ENCODE measurements at places on chromosomes 2 and 18.

- no peak for DNase-seq
Observed at GRCh38 chr18:76844742-76845477, 22.6 kb downstream of the ZNF236 start.

GRCh38 chr2:216430811-216431530 lies 18.7 kb downstream of the SMARCAL1 start:
- no peak for DNase-seq

GRCh38 chr2:45922577-45922988 lies 271.1 kb downstream of the PRKCE start:
- no peak for DNase-seq

DNA sequence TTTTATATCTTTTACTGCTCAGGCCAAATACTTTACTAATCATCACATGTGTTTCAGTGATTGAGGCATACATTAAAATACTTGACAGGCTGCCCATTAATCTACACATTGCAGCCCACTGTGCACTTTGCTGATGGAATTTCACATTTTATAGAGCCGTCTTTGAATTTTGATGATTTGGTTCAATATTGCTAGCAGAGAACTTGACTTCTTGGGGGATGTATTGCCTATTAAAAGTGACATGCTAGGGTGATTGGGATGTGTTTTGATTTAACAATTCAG lies 1291.0 kb upstream of the GYPC start:
- DNase-seq, result no peak

DNA sequence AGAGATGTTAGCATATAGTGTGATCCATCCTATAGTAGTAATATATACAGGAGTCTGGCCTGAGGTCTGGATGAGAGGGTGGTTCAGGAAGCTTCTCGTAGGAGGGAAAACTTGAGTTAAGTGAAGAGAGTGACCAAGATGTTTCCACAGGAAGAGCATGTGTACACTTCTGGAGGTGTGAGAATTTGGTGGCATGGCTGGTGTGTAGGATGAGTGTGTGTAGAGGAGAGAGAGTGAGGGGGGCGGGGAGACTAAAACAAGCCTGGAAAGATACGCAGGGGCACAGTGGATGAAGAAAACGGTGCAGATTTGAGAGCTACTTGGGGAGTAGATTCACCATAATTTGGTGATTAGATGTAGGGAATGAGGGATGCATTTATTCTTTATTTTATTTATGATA lies 43.5 kb upstream of the CTLA4 start:
- no peak for DNase-seq

DNA sequence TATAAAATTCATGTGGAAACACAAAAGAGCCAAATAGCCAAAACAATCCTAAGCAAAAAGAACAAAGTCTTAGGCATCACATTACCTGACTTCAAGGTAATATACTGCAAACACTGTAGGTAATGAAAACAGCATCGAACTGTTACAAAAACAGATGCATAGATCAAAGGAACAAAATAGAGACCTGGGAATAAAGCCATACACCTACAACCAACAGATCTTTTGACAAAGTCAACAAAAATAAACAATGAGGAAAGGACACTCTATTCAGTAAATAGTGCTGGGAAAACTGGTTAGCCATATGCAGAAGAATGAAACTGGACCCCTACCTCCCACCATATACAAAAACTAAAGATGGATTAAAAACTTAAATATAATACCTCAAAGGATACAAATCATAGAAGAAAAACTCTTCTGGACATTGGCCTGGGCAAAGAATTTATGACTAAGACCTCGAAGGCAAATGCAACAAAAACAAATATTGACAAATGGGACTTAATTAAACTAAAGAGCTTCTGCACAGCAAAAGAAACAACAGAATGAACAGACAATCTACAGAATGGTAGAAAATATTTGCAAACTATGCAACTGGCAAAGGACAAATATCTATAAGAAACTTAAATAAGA lies 218.0 kb downstream of the PHLPP1 start:
- DNase-seq, result no peak

- no peak for DNase-seq
Observed at GRCh38 chr2:119263025-119263424, 39.4 kb downstream of the STEAP3 start.

DNA sequence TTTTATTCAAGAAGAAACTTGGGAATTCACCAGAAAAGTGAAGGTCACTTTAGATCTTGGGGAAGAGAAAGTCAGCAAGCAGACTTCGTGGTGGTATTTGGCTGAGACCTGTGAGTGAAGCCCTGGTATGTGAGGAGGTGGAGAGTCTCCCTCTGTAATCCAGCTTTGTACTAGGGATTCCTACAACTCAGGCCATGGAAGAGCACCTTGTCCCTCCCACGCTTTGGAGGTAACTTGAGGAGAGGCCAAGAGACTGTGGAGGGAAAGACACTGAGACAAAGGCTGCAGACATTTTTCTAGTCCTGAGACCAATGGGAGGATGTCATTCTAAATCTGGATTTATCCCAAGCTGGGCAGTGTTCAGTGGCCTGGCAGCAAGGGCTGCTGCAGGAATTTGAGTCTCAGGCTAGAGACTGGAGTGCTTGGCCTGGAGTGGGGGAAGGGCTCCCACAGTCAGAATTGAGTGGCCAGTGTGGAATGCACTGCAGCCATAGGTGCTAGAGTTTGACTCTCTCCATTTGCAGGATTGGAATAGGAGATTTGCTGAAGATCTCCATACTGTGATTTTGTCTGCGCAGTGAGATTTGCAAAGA lies 219.0 kb downstream of the ACTR3 start:
- DNase-seq, result no peak

DNA sequence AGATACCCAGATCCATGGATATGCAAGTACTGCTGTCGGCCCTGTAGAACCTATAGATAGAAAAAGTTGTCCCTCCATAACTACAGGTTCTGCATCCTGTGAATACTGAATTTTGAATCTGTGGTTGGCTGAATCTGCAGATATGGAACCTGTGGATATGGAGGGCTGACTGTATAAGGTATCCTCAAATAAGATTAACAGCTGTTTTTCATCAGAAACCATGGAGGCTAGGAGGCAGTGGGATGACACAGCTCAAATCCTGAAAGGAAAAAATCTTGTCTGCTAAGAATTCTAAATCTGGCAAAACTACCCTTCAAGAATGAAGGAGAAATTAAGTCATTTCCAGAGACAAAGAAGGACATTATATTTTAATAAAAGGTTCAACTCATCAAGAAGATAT lies 14.7 kb upstream of the ACAA2 start:
- no peak for DNase-seq

DNA sequence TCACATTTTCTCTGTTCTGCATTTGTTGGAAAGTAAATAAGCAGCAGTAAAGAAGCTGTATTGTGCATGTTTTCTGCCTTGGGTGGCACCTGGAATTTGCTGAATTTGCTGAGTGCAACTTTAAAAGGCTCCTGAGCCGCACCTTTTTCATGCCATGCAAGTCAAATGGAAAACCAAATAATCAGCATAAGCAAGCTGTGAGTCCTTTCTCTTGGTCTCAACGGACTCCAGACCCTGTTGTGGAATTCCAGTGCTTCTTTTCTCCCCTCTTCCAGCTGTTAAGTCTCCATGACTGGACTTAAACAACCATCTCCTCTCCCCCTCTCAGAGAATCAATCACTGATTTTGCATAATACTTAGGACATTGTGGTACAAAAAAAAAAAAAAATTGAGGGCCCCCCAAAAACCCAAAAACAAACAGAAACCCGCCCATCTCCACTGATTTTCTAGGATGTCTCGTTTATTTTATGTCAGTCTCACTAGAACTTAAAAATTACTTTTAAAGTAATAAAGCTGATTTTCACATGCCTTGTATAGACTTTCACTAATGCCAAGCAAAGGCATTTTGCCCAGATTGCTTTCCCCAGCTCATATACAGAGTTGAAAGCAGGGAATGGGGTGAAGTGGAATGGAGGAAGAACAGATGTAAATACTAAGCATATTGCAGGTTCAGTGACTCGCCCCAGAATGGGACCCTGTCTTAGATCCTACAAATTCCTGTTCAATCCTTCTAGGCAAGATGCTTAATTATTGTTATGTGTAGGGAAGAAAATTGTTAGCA lies 5.1 kb upstream of the CETN1 start:
- no peak for DNase-seq

- no peak for DNase-seq
Observed at GRCh38 chr2:6290217-6291015, 575.3 kb downstream of the CMPK2 start.

GRCh38 chr2:85534881-85535280 lies 4.1 kb upstream of the MAT2A start:
- DNase-seq, result no peak

DNA sequence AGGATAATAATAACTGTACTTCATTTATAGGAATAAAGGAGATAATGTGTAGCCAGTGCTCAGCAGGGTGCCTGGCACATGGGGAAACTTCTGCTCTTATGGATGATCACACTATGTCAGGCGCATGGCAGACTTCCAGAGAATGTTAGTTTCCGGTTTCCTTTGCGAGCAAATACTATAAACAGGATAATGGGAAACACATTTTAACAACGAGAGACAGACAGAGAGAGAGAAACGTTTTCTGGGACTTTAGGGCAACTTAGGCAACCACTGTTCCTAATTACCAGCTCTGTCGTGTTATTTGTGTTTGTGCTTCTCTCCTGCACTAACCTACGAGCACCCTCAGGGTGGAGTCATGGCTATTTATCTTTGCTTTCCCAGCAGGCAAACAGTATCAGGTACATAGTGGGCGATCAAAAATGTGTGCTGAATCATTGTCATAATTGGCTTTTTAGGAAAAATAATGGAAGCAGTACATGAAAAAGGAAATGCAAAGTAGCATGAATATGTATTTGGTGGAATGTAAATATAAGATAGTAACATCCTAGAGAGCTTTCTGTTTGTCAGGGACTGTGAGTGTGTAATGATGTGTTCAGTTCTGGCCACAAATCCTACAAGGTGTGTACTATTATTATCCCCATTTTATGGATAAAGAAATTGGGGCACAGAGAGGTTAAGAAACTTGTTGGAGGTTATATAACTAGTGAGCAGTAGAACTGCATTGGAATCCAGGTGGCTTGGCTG lies 36.8 kb upstream of the IGFBP2 start:
- no peak for DNase-seq

- no peak for DNase-seq
Observed at GRCh38 chr2:117190856-117191559, 623.5 kb upstream of the DDX18 start.

DNA sequence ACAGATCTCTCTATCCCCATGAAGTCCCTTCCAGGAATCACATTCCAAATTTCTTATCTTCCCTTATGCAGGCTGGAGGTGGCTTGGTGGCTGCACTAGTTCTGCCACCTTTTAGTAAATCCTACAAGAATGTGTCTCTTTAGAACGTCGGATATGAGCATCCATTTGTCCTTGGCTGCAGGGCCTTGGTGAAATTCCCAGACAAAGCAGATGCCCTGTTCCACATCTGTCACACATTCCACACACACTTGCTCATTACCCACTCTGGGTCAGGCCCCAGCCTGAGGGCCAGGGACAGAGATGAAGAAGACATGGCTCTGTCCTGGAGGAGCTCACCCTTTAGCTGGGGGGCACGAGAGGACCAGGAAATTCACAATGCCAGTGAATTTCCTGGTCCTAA lies 31.2 kb upstream of the GPR17 start:
- DNase-seq, result no peak

- DNase-seq, result no peak
Observed at GRCh38 chr2:153464395-153464794, 14.2 kb downstream of the RPRM start.

DNA sequence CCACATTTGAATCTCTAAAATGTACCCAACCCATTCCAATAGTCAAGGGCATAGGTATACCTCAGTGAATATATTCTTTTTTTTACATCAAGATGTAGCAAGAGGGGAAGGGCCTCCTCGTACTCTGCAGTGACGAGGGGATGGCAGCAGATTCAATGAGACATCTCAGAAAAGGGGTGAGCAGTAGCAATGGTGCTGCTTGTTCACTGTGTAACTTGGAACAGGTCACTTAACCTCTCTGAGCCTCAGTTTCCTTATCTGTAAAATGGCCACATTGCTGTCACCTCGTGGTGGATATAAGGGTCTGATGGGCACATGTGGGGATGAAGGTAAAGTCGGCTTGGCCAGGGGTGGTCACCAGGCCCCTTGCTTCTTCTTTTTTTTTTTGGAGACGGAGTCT lies 221.6 kb downstream of the SEPTIN10 start:
- DNase-seq, result no peak

- no peak for DNase-seq
Observed at GRCh38 chr2:35462226-35462998, 893.2 kb upstream of the CRIM1 start.

- no peak for DNase-seq
Observed at GRCh38 chr18:56431551-56431950, 206.8 kb downstream of the TXNL1 start.

GRCh38 chr2:111167076-111167862 lies 46.6 kb downstream of the BCL2L11 start:
- peak; percentile 34 for DNase-seq

DNA sequence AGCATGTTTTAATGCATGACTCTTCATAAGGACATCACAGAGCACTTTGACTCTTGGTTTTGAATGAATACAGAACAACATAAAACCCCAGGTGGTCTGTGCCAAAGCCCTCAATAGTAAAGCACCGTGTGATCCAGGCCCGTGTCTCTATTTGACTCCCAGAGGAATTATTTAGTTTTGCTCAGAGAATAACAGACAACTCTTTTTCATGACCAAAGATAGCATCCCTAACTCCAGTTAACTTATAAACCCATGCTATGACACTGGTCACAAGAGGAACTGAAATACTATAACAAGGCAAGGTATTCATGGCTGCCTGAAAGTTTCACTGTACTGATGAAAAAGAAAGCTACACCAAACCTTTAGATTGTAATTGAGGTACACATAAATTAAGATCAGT lies 128.4 kb downstream of the IKZF2 start:
- DNase-seq, result peak; percentile 8

- no peak for DNase-seq
Observed at GRCh38 chr2:173986805-173987204, 21.6 kb upstream of the SP3 start.

DNA sequence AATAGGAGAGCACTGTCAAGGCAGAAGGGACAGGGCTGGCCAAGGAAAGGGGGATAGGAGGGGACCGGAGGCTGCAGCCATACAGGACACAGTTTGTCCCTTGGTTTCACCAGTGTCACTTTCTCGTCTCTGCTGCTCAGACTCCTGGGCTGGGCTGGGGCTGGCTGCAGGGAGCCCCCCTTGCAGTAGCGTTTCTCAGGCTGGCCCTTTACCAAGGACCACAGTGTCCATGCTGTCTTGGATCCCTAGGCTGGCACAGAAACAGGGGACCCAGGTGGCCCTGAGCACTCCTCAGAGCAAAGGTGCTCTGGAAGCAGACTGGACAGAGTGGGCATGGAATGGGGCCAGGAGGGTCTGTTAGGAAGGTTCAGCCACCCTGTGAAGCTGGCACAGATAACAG lies 34.8 kb downstream of the ATOH8 start:
- no peak for DNase-seq

GRCh38 chr2:19897623-19898245 lies 4.0 kb downstream of the TTC32 start:
- no peak for DNase-seq

Data from GM20000 (cell line).